ENCODE measurements at places on chromosomes 5 and 9. TPM values are rescaled to one million over a fixed set of nuclear protein-coding genes. Genes with fewer than 3 reads are reported as not detected.

The NMUR2 gene
- 0.12 TPM for total RNA-seq

The SLCO6A1 gene
- total RNA-seq: not detected

The SLC28A3 gene
- 0.64 TPM for total RNA-seq

The ZNG1E gene
- total RNA-seq: 49.1 TPM

The GNPDA1 gene
- total RNA-seq: 31.5 TPM

The CKMT2 gene
- 62.2 TPM for total RNA-seq

The HMGCS1 gene
- 105 TPM for total RNA-seq

The C9orf50 gene
- 0.70 TPM for total RNA-seq

The MOB3B gene
- 13.3 TPM for total RNA-seq

The PSAT1 gene
- total RNA-seq: 15.9 TPM

The SHC3 gene
- total RNA-seq: 5.8 TPM

The ADRA1B gene
- 1.5 TPM for total RNA-seq

The SHROOM1 gene
- 26.8 TPM for total RNA-seq

The LCP2 gene
- 11.1 TPM for total RNA-seq

The FOXD4 gene
- 0.47 TPM for total RNA-seq

The EIF4E1B gene
- not detected for total RNA-seq

The GMCL2 gene
- total RNA-seq: not detected

The POMT1 gene
- total RNA-seq: 35.9 TPM

The ZNF354C gene
- 13.1 TPM for total RNA-seq

The FCN2 gene
- 1.2 TPM for total RNA-seq

The IGFBPL1 gene
- total RNA-seq: 2.2 TPM

The PCDHGA11 gene
- 10.0 TPM for total RNA-seq

The NSD1 gene
- 83.3 TPM for total RNA-seq

The PCDHGB7 gene
- 15.8 TPM for total RNA-seq

The NADK2 gene
- total RNA-seq: 40.8 TPM

The UBAC1 gene
- total RNA-seq: 47.2 TPM

The C5orf52 gene
- not detected for total RNA-seq

The MCIDAS gene
- total RNA-seq: 0.18 TPM

The RC3H2 gene
- total RNA-seq: 56.8 TPM

The KIF12 gene
- total RNA-seq: 101 TPM

The FOXD4L3 gene
- not detected for total RNA-seq

The IFNB1 gene
- total RNA-seq: not detected

The WDR31 gene
- total RNA-seq: 4.4 TPM

The GFRA3 gene
- 0.93 TPM for total RNA-seq

The SPINK13 gene
- total RNA-seq: not detected

The DIAPH1 gene
- total RNA-seq: 37.0 TPM

The SLC34A1 gene
- total RNA-seq: 166 TPM

The PCDHB9 gene
- total RNA-seq: 3.3 TPM

The LURAP1L gene
- total RNA-seq: 32.5 TPM

The GRXCR2 gene
- 0.29 TPM for total RNA-seq
